ENCODE measurements at places on chromosomes 12 and 14. TPM values are rescaled to one million over a fixed set of nuclear protein-coding genes. Genes with fewer than 3 reads are reported as not detected.

DNA sequence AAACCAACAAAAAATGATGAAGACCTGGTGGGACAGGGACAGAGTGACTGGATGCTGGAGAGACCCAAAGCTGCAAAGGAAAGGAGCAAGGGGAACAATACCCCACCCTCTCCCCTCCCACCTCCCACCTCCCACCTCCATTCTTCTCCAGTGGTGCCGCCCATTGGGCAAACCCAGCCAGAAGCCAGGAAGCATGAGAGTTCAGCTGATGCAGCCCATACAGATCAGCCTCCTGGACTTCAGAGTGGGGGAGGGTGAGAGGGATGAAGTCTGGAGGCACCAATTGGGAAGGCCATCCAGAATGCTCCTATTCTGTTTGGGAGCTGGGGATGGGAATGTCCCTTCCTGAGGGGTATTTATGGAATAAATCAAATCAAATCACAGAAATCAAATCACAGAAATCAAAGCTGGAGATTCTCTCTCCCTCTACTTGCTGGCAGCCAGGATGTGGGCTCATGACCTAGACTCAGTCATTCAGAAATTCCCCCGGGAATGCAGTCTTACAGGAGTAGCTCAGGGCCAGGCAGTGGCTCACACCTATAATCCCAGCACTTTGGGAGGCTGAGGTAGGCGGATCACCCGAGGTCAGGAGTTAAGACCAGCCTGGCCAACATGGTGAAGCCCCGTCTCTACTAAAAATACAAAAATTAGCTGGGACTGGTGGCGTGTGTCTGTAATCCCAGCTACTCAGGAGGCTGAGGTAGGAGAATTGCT lies 31.1 kb downstream of the IRF2BPL start:
- DNase-seq: no peak
- no peak overlapping the region for H3K4me3 ChIP-seq
- peaks cover 9% of the 10 kb centered on the region for H3K4me1 ChIP-seq
- H3K27me3 ChIP-seq: no peaks in the 10 kb centered on the region
- no peaks in the 10 kb centered on the region for H3K36me3 ChIP-seq
- no peak overlapping the region for H3K27ac ChIP-seq

GRCh38 chr14:75702616-75703261 lies 41.7 kb downstream of the TTLL5 start:
- H3K27me3 ChIP-seq: no peaks in the 10 kb centered on the region
- no peaks in the 10 kb centered on the region for H3K36me3 ChIP-seq
- no peaks in the 10 kb centered on the region for H3K4me1 ChIP-seq
- no peak overlapping the region for H3K4me3 ChIP-seq
- H3K27ac ChIP-seq: no peak overlapping the region

GRCh38 chr12:123055281-123055766 lies 74.8 kb downstream of the ARL6IP4 start:
- no peaks in the 10 kb centered on the region for H3K27me3 ChIP-seq
- no peak overlapping the region for H3K27ac ChIP-seq
- H3K4me1 ChIP-seq: peaks cover 14% of the 10 kb centered on the region
- H3K36me3 ChIP-seq: no peaks in the 10 kb centered on the region
- H3K4me3 ChIP-seq: no peak overlapping the region
- DNase-seq: no peak

DNA sequence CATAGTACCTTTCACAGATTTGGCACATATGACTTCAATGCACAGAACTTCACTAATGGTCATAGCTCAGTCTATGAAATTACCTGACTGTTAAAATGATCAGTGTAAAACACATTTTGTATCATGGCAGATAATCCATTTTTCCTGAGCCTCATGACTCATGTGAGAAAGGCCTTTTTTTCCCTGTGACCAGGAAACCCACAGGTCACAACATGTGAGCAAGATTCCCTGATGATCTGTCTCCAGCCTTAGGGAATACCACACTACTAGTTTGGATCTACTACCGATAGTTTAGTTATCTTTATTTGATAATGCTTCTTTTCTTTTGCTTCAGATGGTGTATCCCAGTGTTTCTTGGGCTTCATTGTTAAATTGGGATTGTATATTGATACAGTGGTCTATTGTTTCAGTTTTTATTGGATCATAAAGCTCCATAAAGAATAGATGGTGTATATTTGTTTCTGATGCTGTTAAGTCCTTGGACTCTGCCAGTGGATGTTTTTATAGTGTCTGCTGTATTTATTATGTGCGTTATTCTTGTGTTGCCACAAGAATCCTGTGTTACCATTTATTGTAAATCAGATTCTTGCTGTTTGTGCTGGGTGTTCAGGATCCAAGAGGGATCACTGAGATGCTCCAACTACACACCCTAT lies 248.7 kb upstream of the PELI2 start:
- H3K27me3 ChIP-seq: no peaks in the 10 kb centered on the region
- peaks cover 9% of the 10 kb centered on the region for H3K4me1 ChIP-seq
- H3K4me3 ChIP-seq: no peak overlapping the region
- H3K27ac ChIP-seq: no peak overlapping the region
- DNase-seq: no peak

DNA sequence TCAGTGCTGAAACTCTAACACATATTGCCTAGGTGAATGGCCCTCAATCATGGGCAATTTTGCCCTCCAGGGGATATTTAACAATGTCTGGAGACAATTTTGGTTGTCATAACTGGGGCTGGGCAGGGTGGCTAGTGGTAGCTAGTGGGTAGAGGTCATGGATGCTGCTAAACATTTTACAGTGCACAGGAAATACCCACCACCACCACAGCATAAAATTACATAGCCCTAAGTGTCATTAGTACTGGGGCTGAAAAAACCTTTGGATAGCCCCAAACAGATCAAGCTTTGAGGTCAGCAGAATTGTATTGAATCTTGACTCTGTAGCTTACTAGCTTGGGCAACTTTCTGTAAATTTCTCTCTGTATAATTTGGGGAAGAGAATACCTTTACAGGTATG lies 758.0 kb downstream of the BCL11B start:
- H3K4me1 ChIP-seq: no peaks in the 10 kb centered on the region
- H3K27ac ChIP-seq: no peak overlapping the region
- no peaks in the 10 kb centered on the region for H3K36me3 ChIP-seq
- H3K27me3 ChIP-seq: no peaks in the 10 kb centered on the region
- H3K4me3 ChIP-seq: no peak overlapping the region

GRCh38 chr14:90784621-90785270 lies 31.5 kb downstream of the TTC7B start:
- no peak overlapping the region for H3K4me3 ChIP-seq
- no peaks in the 10 kb centered on the region for H3K27me3 ChIP-seq
- H3K27ac ChIP-seq: no peak overlapping the region
- no peaks in the 10 kb centered on the region for H3K4me1 ChIP-seq
- H3K36me3 ChIP-seq: no peaks in the 10 kb centered on the region

GRCh38 chr14:68822132-68822651 lies 29.3 kb upstream of the ZFP36L1 start:
- DNase-seq: no peak
- peaks cover 14% of the 10 kb centered on the region for H3K4me1 ChIP-seq
- H3K27me3 ChIP-seq: no peaks in the 10 kb centered on the region

- DNase-seq: peak; percentile 73
- H3K4me1 ChIP-seq: peaks cover 10% of the 10 kb centered on the region
- H3K4me3 ChIP-seq: no peak overlapping the region
- H3K27ac ChIP-seq: peak overlapping the region; percentile 28
- no peaks in the 10 kb centered on the region for H3K27me3 ChIP-seq
Measured at GRCh38 chr14:70013271-70013873, 134.2 kb downstream of the SMOC1 start.

DNA sequence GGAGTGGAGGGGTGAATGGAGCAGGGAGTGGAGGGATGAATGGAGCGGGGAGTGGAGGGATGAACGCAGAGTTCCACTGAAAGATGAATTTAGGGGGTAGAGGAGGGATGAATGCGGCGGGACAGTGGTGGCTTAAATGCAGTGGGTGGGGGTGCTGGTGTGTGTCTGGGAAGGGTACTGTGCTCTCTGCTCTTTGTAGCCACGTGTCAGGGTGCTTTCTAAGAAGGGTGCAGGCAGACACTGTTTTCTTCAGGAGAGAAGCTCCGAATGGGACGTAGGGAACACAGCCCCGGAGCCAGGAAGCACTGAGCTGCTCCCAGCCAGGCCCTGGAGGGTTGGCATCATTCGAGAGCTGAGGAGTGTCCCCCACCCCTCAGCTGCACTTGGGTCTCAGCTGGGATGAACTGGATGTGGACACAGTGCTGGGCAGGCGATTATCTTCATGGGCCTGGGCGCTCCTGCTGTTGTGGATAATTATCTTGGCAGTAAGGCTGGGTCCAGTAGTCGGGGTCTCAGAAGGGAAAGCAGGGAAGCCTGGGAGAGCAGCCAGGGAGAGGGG lies 9.5 kb upstream of the CEP170B start:
- no peak for DNase-seq
- no peak overlapping the region for H3K4me3 ChIP-seq
- peaks cover 10% of the 10 kb centered on the region for H3K36me3 ChIP-seq
- peaks cover 26% of the 10 kb centered on the region for H3K27me3 ChIP-seq
- no peaks in the 10 kb centered on the region for H3K4me1 ChIP-seq
- no peak overlapping the region for H3K27ac ChIP-seq

GRCh38 chr12:56682323-56682722 lies 5.8 kb downstream of the PTGES3 start:
- H3K4me1 ChIP-seq: peaks cover 9% of the 10 kb centered on the region
- H3K36me3 ChIP-seq: peaks cover 93% of the 10 kb centered on the region
- peak overlapping the region; percentile 99 for H3K4me3 ChIP-seq
- DNase-seq: no peak

DNA sequence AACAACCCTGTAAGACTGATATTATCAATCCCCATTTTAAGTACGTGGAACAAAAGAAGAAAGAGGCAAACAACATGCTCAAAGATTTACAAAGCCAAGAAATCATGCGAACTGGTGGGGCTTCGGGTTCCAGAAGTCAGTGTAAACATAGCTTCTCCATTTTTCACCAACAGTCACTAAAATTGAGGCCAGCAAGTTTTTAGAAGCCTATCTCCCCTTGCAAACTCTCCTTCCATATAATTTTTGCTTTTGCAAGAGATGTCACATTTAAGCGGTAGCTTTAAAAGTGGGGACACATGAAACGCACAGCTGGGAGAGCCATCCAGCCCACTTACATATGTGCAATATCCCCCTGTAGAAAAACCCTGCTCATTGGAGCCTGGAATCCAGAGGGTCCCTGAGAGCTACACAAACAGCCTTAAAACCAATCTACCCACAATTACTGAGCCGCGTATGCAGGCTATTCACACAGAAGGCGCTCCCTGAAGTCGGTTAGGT lies 797 bp downstream of the SLC11A2 start:
- H3K4me1 ChIP-seq: peaks cover 25% of the 10 kb centered on the region
- H3K36me3 ChIP-seq: peaks cover 42% of the 10 kb centered on the region
- no peaks in the 10 kb centered on the region for H3K27me3 ChIP-seq

GRCh38 chr14:66572826-66573225 lies 64.9 kb downstream of the GPHN start:
- no peaks in the 10 kb centered on the region for H3K27me3 ChIP-seq
- peak overlapping the region; percentile 54 for H3K27ac ChIP-seq
- H3K36me3 ChIP-seq: no peaks in the 10 kb centered on the region
- H3K4me3 ChIP-seq: no peak overlapping the region
- peaks cover 11% of the 10 kb centered on the region for H3K4me1 ChIP-seq
- DNase-seq: no peak

GRCh38 chr12:92649511-92650227 lies 53.1 kb upstream of the PLEKHG7 start:
- H3K27ac ChIP-seq: peak overlapping the region; percentile 71
- peak; percentile 78 for DNase-seq
- no peaks in the 10 kb centered on the region for H3K36me3 ChIP-seq
- H3K4me1 ChIP-seq: peaks cover 47% of the 10 kb centered on the region

- H3K4me1 ChIP-seq: no peaks in the 10 kb centered on the region
- DNase-seq: no peak
Measured at GRCh38 chr14:96065661-96066459, 26.7 kb downstream of the C14orf132 start.

DNA sequence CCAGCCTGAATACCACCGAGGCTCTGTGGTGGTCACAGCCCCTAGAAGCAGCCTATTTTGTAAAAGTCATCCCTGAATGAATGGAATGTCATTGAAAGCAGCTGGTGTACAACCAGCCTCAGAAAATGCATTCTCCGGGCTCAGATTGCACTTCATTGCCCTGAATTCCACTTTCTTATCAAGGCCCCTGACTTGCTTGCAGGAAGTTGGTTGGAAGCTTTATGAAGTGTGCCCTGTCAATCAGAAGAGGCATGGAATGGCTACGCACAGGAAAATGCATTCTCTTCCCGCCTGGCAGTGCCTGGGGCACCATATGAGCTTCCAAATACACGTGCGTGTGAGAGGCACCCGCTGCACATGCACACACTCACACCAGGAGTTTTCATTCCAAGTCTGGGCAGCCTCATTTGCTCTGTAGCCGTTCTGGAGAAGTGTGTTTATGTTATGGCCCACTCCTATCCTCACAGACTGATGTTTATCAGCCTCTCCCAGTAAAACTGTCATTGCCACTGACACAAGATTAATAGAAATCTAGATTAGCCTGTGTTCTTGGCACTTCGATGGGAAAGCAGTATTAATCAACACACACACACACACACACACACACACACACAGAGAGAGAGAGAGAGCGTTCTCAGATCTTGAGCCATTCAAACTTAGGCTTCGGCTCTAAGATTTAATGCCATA lies 63.9 kb downstream of the NUAK1 start:
- no peak overlapping the region for H3K27ac ChIP-seq
- no peak overlapping the region for H3K4me3 ChIP-seq
- H3K36me3 ChIP-seq: no peaks in the 10 kb centered on the region
- no peak for DNase-seq
- no peaks in the 10 kb centered on the region for H3K27me3 ChIP-seq
- H3K4me1 ChIP-seq: no peaks in the 10 kb centered on the region

The CCDC197 gene
- total RNA-seq: not detected

The TMEM121 gene
- total RNA-seq: 0.42 TPM

The TMEM263 gene
- 47.6 TPM for total RNA-seq
